ENCODE measurements at places on chromosomes 13 and 19.

DNA sequence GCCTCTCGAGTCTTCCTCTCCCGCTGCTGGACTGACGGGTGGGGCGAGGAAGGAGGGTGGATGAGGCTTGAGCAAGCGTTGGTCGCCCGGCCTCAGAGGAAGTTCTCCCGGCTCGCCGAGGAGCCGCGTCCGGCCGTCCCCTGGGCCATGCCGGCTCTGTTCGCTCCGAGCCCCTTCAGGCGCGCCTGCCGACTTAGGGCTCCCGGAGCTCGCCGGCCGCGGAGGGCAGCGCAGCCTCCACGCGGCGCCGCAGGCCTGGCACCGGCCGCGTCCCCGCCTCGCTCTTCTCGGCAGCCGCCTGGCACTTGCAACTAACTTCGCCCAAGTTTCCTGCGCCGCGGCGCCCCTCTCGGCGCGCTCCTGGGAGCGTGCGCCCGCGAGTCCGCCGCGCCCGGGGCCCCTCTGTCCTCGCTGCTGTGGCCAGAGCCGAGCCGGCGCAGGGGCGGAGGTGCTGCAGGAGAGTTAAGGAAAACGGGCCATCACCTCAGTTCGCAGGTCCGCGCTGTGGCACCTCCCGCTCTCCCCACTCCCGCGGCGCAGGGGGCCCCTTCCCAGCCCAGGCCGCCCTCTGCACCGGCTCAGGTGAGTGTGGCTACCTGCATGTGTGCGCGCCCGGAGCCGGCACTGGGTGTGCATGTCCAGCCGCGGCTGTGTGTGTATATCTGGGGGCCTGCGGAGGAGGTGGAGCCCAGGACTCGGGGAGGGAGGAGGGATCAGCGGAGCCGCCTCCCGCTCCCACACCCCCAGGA, 641 bp upstream of the SOX21 start:
- DNase-seq: no peak

DNA sequence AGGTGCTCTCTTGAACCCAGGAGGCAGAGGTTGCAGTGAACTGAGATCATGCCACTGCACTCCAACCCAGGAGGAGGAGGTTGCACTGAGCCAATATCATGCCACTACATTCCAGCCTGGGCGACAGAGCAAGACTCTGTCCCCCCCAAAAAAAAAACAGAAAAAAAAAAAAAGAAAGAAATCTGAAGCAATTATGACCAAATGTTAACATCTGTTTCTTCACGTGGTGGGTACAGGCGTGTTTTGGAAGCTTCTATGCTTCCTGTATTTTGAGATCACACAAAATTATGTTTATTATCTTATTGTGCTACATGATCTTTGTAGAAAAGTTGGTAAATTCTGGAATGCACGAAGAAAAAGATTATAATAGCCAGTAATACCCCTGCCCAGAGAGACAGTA, 2.7 kb upstream of the ACP5 start:
- no peak for DNase-seq

- no peak for DNase-seq
These were observed 49.4 kb upstream of the SLC15A1 start for GRCh38 chr13:98801626-98802418.

DNA sequence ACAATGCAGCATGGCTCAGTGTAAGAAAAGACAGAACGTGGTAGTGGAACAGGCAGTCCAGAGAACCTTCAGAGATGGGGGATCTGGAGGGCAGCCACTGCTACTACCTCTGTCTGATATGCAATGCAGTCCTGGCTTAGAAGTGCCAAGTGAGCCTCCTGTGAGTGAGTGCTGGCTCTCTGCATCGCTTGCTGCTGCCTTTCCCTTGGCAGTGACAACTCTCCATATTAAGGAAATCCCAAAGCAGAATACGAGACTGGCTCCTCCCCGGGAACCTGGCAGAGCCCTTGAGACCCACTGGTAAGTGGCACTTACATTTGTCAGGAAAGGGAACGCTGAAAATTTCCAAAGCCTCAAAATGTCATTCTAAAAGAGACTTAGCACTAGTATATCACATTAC, 7.5 kb downstream of the DOCK9 start:
- DNase-seq: no peak

DNA sequence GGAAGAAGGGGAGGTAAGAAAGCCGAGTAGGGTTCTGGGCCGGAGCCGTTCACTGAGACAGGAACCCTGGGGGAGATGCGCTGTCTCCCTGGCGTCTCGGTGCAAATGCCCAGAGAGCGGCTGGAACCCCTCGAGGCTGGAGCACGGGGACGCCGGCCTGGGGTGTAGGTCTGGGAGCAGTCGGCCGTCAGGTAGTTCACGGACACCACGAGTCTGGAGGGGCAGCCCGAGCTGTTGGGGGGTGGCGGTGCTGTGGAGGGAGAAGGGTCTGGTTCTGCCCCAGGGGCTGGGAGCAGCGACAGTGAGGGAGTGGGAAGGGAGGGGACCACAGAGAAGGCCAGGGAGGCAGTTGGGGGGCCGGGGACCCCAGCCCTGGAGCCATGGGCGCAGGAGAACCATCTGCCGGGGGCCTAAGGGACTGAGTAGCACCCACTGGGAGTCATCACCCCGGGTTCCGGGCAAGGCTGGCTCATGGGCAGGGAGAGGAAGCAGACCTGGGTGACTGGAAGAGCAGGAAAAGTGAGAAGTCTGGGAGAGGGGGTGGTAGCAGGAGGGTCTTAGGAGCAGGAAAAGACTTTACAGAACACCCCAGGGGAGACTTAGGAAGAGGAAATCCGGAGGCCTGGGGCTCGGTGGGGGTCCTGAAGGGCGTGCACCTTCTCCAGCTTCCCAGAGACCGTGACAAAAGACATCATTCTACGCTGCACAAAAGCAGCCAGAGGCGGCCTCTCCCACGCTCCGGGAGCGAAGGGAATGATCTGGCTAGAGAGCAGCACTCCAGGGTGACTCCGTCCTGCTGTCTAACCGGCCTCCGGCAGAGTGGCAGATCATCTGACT, 173.1 kb upstream of the SOX1 start:
- no peak for DNase-seq

GRCh38 chr19:34359954-34360315, 5.1 kb upstream of the GPI start:
- no peak for DNase-seq

DNA sequence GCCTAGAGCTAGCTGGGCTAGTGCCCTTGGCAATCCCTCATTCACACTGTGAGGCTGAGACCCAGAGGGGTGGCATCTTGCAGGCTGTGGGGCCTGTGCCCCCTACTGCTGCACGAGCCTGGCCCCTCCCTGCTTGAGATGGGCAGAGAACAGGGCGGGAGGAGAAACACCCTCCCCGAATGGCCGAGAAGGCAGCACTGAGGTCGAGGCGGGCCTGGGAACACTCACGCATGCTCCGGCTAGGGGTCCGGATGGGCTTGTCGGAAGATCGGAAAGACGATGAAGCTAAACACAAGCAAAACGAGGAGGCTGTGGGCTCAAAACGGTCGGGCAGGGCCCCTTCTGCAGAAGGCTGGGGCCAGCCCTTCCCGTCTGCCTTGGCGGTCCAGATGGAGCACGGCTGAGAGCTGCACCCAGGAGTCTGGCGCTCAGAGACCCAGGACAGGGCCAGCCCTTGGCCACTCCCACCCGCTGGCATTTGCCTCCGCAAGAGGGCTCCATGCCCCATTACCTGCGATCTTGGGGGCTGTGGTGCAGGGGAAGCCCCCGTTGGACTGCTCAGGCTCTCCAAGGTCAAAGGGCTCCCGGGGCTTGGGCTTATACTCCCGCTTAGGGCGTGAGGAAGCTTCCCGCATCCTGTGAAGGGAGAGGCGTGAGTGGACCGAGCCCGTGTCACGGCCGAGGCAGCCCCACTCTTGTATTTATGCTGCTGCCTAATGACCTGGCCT, 18.9 kb downstream of the MPND start:
- DNase-seq: no peak

DNA sequence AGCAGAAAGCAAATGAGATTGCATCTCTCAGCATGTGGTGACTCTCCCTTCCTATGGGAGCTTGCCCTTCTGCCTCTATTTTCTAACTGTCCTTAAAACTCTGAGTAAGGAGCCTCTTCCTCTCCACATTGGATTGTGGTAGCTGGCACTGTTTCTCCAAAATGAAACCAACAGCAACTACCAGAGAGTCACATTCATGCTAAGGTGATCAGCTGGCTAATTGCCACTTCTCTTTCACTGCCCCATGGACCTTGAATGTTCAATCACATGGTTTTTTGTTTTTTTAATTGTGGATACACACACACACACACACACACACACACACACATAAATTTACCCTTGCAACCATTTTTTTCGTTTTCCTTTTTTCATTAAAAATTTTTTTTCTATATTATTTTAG, 154.7 kb upstream of the TSC22D1 start:
- DNase-seq: no peak

GRCh38 chr19:869245-870177, 10.0 kb downstream of the CFD start:
- no peak for DNase-seq

DNA sequence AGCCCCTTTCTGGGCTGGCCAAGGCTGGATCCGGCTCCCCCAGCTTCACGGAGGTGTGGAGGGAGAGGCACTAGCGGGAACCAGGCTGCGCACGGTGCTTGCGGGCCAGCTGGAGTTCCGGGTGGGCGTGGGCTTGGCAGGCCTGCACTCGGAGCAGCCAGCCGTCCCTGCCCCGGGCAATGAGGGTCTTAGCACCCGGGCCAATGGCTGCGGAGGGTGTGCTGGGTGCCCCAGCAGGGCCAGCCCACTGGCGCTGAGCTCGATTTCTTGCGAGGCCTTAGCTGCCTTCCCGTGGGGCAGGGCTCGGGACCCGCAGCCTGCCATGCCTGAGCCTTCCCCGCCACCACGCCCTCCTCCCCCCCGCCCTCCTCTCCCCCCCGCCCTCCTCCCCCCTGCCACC, 2.6 kb upstream of the ZNF559 start:
- DNase-seq: no peak

DNA sequence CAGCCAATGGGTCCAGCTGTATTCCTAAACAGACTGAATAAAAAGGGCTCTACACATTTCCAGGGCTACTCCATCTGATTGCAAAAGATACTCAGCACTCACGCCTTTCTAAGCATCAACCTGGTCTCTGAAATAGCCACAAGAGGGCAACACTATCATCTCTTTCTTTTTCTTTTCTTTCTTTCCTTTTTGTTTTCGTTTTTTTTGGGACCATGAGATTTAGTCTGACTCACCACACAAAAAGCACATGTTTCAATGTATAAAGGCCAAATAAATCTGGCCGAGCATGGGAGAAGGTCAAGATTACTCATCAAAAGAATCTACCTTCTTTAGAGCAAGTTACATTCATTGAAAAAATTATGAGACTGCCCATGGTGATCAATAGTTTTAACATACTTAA, 805.6 kb upstream of the ARGLU1 start:
- no peak for DNase-seq

DNA sequence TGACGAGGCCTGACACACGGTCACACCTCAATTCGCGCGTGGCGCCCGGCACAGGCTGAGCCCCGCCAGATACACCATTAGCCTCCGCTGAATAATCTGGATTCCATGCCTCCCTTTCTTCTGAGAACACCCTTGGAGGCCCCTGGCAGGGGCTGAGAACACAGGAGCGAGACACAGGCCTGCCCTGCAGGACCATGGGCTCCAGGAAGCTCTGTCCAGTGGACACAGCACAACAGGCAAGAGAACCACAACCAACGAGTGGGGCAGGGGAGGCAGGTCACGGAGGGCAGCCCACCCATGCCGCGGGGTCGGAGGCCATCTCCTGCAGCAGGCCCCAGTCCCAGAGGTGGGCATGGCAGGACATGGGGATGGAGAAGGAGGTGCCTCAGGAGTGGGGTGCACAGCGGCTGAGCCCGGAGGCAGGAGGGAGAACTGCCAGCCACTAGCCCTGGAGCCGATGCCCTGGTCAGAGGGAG, 75.8 kb upstream of the C13orf46 start:
- no peak for DNase-seq

DNA sequence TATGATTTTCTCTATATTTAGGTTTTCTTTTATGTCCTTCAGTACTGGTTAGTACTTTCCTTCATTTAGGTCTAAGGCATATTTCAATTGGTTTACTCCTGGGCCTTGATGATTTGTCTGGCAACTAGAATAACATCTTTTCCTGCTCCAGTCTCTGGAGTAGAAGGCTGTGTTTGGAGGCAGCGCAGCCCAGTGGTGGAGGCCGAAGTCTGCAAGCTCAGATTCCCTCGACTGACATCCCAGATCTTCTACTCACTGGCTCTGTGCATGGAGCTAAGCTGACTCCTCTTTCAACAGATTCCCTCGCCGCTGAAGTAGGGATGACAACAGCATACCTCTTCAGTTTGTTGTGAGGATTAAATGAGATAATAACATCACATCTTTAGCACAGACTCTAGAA, 141.0 kb downstream of the RAP2A start:
- no peak for DNase-seq
